ENCODE measurements at places on chromosomes 11 and 22.

- no peak for DNase-seq
Observed at GRCh38 chr11:69892237-69892985, 73.2 kb upstream of the FGF3 start.

- DNase-seq: no peak
Observed at GRCh38 chr11:112606656-112607055, 346.0 kb upstream of the PLET1 start.

- peak; percentile 23 for DNase-seq
Observed at GRCh38 chr22:24510637-24511625, 15.8 kb downstream of the UPB1 start.

- DNase-seq: no peak
Observed at GRCh38 chr11:12785901-12786300, 111.7 kb downstream of the TEAD1 start.

- DNase-seq: no peak
Observed at GRCh38 chr11:110373051-110373702, 56.6 kb upstream of the FDX1 start.

DNA sequence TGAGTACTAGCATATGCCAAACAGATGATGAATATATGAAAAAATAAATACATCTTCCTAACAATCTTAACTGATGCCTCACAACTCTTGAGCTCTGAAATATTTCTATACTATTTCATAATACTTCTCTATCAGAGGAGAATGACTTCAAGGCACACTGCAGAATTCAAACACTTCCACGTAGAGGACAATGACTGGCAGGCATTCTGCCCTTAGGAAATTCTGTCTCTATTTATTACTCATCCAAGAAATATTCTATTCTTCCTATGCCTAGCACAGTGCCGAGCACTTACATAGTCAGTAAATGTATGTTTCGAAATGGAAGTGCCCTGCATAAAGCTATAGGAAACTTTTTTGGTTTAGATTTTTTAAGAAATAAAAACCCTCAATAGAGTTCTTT, 809.1 kb downstream of the DLG2 start:
- no peak for DNase-seq

All from non-pigmented ciliary epithelial cell (primary cell).